AG04449 (cell line): ENCODE measurements at places on chromosomes 2 and 18.

DNA sequence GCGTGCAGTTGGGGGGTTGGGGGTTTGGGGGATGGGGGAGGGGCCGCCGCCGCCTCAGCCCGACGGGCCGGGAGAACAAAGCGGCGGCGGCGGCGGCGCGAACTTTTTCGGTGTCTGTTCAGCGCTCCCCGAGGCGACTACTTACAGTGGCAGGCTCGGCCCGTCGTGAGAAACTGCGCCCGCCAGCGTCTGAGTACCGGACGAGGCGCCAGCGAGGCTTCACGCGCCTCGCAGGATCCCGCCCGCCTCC is 172 bp downstream of the PRKD3 start:
- DNase-seq, result no peak

DNA sequence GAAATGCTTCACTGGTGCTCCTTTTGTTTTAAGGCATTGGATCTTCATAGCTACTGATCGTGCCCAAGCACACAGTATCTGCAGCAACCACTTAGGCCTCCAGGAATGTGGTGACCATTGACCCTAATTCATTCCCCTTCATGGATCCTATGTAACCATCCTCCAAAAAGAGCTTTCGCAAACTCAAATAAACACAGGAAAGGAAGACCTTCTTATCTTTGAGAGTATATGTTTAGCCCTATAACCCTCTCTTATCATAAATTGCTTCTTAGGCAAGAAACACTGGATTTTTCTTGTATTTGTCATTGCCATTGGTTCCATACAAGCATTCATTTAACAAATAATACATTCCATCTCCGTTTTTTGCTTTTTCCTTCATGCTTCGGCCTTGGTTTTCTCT is 4.1 kb upstream of the TTR start:
- DNase-seq, result no peak

DNA sequence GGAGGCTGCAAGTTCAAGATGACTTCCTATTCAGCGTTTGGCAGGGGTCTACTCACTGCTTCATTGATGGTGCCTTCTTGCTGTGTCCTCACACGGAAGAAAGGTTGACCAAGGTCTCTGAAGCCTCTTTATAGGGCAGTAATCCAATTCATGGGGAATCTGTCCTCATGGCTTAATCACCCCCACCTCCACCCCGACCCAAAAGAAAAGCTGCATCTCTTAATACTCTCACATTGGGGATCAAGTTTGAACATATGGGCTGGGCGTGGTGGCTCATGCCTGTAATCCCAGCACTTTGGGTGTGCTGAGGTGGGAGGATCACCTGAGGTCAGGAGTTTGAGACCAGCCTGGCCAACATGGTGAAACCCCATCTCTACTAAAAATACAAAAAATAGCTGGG is 36.4 kb upstream of the HNMT start:
- no peak for DNase-seq

GRCh38 chr2:173171321-173171720 is 95.7 kb downstream of the MAP3K20 start:
- DNase-seq, result no peak

DNA sequence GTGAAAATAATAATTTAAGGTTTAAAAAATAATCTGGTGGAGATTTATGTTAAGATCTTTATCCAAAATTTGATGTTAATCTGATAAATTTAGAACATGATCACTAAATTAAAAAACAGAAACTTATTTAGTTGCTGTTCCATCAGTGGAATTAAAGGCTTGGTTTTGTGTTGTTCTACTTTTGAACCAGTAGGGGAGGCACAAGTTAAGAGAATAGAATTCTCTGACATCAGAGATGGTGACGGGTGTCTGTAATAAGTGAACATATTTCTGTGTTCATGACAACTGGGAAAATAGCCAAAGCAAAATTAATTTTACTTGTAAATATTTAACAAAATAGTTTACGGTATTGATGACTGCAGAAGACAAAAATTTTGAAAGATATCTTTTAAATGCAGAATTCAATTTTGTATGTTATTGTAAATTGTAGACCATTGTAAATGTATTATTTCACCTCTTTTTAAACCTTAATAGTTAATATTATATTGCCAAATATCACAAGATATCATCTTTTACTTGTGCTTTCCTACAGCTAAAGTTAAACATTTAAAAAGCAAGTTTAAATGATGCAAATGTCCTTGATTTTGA is 106.0 kb downstream of the UBR3 start:
- no peak for DNase-seq

- no peak for DNase-seq
Observed at GRCh38 chr2:98455494-98455976, 10.9 kb downstream of the INPP4A start.

DNA sequence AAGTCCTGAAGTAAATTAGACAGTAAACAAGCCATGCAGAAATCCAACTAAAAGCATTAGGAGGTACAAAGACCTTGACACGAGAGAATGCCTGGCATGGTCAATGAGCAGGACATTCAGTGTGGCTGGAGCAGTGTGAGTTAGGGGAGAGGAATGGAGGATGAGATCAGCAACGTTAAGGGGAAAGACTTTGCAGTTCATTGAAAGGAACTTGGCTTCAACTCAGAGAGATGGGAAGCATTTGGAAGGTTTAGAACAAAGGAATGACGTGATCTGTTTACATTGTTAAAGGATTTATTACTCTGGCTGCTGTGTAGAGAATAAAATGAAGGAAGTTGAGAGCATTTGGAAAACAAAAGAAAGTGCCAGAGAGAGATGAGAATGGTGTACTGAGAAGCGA is 621.3 kb downstream of the XIRP2 start:
- no peak for DNase-seq

- no peak for DNase-seq
Observed at GRCh38 chr2:124112206-124112605, 87.1 kb downstream of the CNTNAP5 start.

GRCh38 chr2:85189606-85190270 is 56.5 kb downstream of the TCF7L1 start:
- DNase-seq, result no peak

DNA sequence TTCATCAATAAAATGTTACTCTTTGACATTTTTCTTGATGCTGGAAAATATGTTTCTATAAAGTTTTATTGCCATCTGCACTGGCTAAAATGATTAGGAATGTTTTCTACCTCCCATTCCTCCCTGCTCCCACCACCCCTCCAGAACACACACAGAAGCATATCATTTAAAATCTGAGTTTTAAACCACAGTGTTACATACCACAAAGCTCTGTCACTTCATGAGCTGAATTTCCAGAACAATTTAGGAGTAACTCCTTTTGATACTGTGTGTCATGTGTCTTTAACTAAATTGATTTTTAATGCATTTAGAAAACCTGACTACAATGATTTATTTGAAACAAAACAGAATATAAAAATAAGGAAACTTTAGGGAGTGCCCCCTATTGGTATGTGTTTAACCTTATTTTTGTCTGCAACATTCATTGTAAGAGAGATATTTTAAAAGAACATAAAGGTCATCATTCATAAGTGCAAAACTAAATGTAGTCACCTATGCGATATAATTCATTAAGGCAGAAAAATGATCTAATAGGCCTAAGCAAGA is 52.0 kb downstream of the FEZ2 start:
- DNase-seq, result no peak

DNA sequence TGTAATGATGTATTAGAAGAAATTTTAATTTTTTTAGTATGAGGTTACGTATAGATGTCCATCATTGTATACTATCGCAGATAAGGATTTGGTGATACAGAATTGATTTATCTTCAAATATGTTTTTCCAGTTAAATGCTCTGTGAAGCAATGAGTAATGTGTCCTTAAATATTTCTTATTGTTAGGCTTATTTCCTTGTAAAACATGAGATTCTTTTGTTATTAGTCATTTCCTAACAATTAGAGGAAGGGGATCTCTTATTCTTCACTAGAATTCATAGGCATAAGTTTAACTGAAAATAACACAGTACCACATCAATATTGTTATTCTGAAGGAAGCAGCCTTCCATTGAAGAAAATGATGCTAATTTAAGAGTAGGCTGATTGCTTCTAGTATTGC is 15.5 kb upstream of the OTX1 start:
- DNase-seq, result no peak

DNA sequence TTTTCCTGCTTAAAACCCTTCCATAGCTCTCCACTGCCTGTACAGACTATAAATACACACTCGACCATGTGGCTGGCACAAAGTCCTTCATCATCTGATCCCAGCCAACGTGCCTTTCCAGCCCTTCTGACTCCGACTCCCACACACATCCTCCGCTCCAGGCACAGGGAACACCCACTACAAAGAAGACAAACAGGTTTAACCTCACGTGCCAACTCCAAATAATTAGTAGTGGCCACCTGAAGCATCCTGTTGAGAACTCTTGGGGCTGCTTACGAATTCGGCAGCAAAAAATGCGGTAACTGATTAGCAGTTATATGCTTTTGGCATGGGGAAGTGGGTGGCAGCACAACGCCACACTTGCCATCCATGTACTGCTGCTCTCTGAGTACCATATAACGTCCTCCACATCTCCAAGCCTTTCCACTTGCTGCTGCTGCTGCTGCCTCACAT is 12.1 kb downstream of the SPIRE1 start:
- no peak for DNase-seq

DNA sequence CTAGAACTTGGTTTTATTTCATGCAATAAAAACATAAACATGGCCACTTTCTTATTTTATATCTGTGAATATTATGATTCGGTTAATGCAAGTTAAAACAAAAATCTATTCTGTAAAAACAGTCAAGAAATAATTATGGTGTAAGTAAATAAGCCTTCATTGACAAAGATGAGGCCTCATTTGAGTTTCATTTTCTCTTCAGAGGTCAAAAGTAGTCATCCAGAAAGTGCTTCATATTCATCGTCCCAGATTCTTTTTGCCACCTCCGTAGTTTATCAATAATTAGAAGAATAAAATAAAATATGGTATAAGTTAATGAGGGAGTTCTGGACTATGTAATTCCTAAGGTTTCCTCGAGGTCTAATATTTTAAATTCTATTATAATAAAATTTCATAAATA is 19.4 kb upstream of the HNRNPA3 start:
- no peak for DNase-seq

DNA sequence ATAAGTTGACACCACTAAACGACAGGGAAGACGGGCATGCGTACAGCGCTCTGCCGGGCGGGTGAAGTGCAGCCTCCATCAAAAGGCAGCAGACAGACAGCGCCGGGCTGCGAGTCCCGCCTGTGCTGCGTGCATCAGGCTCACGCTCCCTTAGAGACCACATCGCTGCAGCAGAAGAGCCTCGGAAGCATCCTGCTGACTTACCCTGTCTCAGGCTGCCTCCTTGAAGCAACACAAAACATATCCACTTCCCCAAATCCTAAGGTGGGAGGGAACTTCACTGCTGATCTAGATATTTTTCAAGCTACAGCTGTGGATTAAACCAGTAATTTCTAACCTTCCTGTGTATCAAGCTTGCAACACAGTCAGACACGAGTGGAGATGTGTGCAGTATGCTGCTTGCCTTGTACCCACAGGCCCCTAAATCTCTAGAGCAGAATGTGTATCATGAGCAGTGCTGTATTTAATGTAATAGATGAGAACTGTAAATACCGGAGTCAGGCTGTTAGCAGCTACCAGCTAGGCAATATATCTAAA is 6.4 kb downstream of the MYT1L start:
- DNase-seq, result no peak

DNA sequence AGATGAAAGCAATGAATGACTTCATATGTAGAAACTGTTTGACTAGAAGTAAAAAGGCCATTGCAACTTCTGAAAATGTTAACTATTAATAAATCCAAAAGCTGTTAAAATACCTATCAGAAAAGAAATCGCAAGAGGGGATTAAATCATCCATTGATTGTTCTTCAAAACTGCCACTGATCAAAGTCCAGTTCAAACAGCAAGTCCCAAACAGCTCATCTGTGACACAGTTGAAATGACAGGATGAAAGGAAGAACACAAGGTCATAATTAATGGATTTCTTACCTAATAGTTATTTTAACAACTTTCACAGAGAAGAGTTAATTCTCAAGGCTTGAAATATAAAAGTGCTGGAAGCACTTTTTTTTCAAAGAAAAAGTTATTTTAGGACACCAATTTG is 90.4 kb downstream of the SESTD1 start:
- no peak for DNase-seq

GRCh38 chr2:176536439-176537133 is 267.3 kb downstream of the MTX2 start:
- no peak for DNase-seq

- no peak for DNase-seq
Observed at GRCh38 chr2:14232217-14232616, 400.3 kb upstream of the LRATD1 start.

DNA sequence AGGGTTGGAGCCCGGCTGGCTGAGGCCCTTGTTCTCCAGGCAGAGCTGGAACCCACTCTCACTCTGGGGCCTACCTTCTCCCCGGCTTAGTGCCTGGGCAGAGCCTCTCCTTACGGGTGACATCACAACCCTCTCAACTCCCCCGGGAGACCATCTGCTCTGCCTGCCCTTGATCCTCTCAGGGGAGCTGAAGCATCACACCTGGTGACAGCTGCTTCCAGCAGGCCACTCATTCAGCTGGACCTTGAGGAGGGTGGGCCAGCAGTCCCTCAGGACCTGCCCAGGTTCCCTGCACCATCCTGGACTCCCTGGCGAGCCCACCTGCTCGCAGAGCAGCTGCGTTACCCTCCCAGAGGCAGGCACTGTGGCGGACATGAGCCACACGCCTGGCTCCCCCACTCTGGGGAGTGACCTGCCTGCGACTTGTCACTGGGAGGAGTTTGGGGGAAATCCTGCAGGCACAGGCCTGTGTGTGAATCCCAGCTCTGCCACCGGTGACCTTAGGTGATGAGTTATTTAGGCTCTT is 13.1 kb downstream of the HS6ST1 start:
- no peak for DNase-seq

- DNase-seq, result no peak
Observed at GRCh38 chr2:41434991-41435390, 612.8 kb upstream of the PKDCC start.

DNA sequence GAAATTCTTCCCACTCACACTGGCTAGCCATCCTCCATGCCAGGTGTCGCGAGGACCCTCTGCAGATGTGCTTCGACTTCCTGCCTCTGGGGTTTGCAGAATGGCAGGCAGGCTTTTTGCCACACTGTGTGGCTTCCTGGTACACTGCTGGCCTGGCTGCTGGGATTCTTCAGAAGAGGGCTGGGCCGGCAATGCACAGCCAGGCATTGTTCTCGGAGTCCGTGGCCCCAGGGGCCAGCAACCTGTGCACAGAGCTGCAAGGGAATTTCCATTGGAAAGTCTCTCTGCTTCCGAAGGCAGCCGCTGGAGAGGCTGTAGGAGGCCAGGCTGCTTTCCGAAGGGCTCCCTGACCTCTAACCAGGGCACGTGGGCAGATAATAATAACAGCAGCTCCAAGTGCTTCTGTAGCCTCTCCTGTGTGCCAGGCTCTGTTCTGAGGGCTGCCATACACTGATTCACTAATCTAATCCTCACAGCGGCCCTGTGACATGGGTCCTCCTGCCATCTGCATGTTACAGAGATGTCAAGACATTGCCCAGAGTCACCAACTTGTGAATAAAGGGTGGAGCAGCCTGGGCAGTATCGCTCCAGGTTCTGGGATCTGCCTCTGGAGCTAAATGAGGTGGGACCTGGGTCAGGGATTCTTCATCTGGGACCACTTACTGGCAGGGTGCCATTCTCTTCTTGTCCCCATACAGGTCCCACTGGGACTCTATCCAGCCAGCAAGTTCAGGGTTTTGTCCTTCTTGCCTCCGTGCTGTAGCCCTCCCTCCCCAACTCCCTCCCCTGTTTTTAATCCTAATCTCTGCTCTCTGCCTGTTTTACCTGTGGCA is 5.0 kb downstream of the LDLRAD4 start:
- no peak for DNase-seq

GRCh38 chr2:170313347-170313991 is 135.5 kb downstream of the MYO3B start:
- DNase-seq, result no peak

- no peak for DNase-seq
Observed at GRCh38 chr2:59933948-59934347, 619.5 kb downstream of the BCL11A start.

GRCh38 chr2:43572244-43572643 is 23.6 kb downstream of the THADA start:
- no peak for DNase-seq
